ENCODE measurements at places on chromosomes 2 and 18. TPM values are rescaled to one million over a fixed set of nuclear protein-coding genes. Genes with fewer than 3 reads are reported as not detected.

KCNF1 gene
- 0.17 TPM for total RNA-seq

MROH2A gene
- not detected for total RNA-seq

RHOB gene
- total RNA-seq, result 191 TPM

SERPINB13 gene
- not detected for total RNA-seq

IRS1 gene
- total RNA-seq, result 10.6 TPM

ANKRD30BL gene
- total RNA-seq, result not detected

FAM161A gene
- 1.5 TPM for total RNA-seq

GPR45 gene
- total RNA-seq, result not detected

SLC38A11 gene
- total RNA-seq, result 0.41 TPM

HJURP gene
- total RNA-seq, result 1.2 TPM

RAB27B gene
- total RNA-seq, result 22.2 TPM

STK17B gene
- total RNA-seq, result 66.9 TPM

LIMS2 gene
- 161 TPM for total RNA-seq

Measured in upper lobe of right lung (tissue), 1 donor.